ENCODE measurements at places on chromosomes 12 and 14. TPM values are rescaled to one million over a fixed set of nuclear protein-coding genes. Genes with fewer than 3 reads are reported as not detected.

KCNC2 gene
- not detected for total RNA-seq

TOMM20L gene
- not detected for total RNA-seq

TDRD9 gene
- not detected for total RNA-seq

RIN3 gene
- total RNA-seq = 6.2 TPM

DNA sequence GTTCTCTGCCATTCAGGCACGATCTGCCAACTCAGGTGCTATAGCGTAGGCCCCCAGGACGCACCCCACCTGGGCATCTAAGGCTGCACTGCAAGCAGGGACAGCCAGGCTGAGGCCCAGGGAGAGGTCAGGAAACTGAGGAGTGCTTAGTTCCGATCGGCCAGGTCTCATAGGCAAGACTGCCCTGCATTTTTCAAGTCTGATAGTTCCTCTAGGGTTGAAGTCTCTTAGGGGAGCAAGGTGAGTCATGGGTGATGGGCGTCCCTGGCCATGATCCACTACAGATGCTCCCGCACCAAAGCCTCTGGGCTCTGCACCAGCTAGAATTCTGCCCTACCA lies 13.2 kb downstream of the NOPCHAP1 start:
- no peak for DNase-seq

DNA sequence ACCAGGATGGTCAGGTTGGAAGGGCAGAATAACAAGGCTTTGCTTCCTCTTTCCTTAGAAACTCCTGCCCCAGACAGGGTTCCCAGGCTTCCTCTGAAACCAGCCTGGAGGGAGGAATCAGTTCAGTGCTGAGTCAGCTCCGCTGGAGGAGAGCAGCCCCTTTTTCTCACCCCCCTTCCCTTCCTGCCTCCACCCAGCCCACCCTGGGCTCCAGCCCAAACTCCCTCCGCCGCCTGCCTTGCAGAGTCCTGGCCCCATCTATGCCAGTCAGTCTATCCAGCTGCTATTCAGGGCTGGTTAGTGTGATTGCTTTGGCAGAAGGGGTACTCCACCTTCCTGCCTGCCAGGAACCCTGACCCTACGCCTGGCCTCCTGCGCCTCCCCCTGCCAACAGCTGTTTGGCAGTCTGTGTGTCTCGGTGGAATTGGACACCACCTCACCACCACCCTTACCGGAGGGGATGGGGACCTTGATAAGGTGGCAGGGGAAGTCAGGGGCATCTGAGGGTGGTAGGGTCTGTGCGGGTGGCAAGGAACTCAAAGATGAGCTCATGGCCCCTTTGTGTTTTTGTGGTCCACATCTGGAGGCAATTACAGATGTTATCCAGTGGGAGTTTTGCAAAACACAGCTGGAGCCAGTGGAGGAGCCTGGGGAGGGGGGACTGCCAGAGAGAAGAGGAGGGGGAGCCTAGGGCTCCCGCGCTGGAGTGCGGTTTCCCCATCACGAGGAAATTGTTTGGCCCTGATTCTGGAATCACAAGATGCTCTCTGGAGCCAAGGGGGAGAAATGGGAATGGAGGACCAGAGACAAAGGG lies 12.2 kb downstream of the MMP14 start:
- peak; percentile 91 for DNase-seq

DNA sequence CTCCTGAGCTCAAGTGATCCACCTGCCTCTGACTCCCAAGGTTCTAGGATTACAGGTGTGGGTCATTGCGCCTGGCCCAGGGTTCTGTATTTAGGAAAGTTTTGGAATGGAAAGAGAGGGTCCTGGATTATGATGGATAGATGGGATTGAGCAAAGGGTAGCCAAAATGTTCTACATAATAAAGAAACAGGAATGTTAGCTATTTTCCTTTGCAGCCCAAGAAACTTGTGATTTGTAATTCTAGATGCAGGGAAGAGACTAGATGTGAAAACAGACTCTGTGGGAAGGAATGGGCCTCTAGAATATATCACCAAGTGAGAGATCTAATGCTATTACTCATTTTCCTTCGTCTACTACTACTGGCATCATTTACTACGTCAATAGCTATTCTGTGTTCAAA lies 29.6 kb upstream of the HELB start:
- DNase-seq = no peak

GRCh38 chr12:27246774-27247173 lies 2.7 kb downstream of the STK38L start:
- no peak for DNase-seq

GRCh38 chr14:62655166-62655565 lies 390.1 kb downstream of the KCNH5 start:
- DNase-seq = no peak

- DNase-seq = no peak
These were observed 167.3 kb downstream of the DACT1 start for GRCh38 chr14:58805057-58805456.

DNA sequence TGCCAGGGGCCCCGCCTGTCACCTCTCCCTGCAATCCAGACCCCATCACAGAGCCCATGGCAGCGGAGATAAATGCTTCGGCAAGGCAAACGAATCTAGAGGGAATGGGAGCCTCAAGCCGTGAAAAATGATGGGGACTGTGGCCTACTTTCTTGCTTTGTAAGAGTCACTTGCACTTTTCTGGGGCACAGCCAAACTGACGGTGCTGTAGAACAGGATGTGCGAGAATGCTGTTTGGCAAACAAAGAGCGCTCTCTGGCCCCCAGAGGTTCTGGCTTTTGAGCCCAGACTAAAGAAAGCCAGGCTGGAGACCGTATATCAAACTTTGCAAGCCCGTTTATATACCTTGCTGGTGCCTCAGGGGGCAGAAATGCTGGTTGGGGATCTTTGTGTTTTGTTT lies 108.7 kb downstream of the CACNA1C start:
- peak; percentile 86 for DNase-seq

DNA sequence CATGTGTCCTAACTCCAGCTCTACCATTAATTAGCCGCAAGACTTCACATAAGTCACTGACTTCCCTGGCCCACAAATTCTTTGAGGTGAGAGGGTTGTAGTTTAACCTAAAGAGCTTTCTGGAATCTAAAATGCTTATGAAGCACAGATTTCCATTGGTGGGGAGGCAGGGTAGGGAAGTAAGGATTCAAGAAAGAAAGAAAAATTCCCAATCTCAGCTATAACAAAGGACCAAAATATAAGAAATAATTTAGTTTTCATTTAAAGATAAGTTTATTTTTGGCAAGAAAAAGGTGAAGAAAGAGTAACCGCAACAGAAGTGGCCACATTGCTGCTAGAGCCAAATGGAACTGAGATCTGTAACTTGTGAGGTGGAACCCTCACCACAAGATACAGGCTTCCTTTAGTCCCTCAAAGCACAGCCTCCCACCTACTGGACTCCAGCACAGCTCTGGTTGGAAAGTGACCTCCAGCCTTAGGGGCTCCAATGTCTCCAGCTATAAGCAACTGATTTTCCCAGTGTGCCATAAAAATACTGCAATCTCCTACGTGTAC lies 23.6 kb downstream of the DAD1 start:
- no peak for DNase-seq

GRCh38 chr12:95412482-95413311 lies 61.3 kb upstream of the METAP2 start:
- peak; percentile 17 for DNase-seq

DNA sequence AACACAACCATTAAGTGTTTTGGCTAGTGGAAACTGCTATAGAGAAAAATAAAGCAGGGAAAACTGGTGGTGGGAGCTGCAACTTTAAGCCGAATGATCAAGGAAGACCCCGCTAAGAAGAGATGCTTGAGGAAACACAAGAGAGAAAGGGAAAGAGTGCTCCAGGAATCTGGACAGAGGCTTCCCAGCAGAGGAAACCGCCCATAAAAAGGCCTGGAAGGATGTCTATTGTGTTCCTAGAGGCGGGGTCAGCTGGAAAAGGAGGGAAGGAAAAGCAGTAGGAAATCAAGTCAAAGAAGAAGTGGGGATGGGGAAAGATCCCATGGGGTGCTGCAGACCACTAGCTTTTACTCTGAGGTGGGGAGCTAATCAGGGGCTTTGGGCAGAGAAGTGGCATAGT lies 12.4 kb downstream of the SLC2A13 start:
- no peak for DNase-seq

GRCh38 chr12:26032290-26032689 lies 73.8 kb downstream of the RASSF8 start:
- DNase-seq = no peak

GRCh38 chr14:103230658-103231334 lies 103.2 kb upstream of the EIF5 start:
- DNase-seq = no peak

GRCh38 chr12:111074965-111075364 lies 154.6 kb upstream of the MYL2 start:
- no peak for DNase-seq

GRCh38 chr14:69318241-69318640 lies 58.3 kb downstream of the GALNT16 start:
- DNase-seq = no peak

- peak; percentile 54 for DNase-seq
These were observed 1.3 kb downstream of the AHSA1 start for GRCh38 chr14:77459072-77459723.

DNA sequence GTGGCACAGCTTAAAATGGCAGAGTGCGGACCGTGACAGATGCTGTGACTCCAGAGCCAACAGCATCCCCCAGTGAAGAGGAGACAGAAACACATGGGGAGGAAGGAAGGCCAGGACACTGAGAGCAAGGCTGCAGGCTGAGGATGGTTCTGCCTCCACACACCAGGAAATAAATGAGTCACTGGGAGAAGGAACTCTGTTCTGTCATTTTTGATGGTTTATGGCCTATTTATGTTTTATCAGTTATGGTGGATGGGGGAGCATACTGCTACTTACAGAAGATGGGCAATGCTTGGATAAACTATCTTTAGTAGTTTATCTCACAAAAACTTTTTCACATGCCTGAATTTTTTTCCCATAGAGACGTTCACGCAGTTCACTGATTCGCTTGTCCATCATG lies 33.8 kb downstream of the ZFYVE21 start:
- DNase-seq = no peak

DNA sequence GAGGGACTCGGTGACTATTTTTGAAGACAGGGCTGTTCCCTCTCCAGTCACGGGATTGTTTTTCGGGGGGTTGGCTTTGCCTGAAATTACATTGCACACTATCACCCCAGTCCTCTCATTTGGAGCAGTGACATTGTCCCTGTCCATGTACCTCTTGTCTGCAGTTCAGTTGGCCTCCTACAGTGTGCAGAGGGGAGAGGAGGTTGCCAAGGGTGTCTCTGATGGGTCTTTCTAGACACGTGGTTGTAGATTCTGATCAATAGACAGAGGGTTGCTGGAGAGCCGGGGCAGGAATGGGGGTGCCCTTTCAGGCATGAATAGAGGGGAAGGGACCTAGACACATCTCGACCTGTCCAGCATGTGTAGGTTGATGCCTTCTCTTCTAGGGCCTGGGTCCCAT lies 1.2 kb downstream of the TMEM120B start:
- no peak for DNase-seq
